ENCODE measurements at places on chromosomes 7 and 10.

GRCh38 chr10:17290226-17290625, 62.2 kb downstream of the VIM start:
- peak; percentile 2 for DNase-seq

DNA sequence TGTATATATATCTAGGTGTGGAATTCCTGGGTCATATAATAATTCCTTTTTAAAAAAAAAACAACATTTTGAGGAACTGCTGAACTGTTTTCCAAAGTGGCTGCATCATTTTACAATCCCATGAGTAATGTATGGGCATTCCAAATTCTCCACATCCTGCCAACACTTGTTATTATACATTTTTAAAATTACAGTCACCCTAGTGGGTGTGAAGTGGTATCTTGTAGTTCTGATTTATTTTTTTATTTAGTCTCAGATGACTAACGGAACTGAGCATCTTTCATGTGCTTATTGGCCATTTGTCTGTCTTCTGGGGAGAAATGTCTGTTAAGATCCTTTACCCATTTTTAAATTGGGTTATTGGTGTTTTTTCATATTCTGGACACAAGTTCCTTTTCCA, 12.0 kb upstream of the KLHL7 start:
- no peak for DNase-seq

DNA sequence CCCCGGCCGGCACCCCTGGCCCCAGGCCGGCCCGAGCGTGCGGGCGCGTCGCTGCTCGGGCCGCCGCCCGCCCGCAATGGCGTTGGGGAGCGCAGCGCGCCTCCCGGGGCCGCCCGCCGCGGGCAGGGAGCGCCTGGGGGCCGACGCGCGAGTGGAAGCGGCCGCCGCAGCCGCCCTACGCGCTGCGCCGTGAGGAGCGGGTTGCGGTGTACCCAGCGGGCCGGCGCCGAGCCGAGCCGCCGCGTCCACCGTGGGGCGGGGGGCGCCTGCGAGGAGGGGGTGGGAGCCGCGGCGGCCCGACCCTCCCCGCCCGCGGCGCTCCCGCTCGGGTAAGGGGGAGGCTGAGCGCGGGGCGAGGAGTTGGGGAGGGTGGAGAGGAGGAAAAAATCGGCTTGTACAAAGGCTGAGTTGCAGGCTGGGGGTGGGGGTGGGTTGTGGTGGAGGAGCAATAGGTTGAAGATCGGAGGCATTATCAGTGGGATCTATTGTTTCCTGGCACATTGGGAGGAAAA, 473 bp downstream of the PPP1R9A start:
- no peak for DNase-seq

DNA sequence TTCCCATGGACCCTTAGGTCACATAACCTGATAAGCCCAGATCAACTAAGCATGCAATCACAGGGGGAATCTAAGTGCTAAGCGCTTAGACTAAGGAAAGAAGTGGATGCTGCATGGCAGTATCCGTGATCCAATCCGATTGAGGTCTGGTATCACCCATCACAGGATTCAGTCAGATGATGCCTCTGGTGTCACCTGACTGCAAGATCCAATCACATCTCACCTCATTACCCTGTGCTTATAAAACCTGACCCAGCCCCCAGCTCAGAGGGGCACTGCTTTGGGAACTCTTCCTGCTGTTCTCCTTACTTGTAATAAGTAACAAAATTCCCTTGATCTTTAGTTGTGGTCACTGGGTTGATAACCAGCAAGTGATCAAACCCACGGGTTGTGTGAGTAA, 84.7 kb upstream of the TMEM168 start:
- no peak for DNase-seq

DNA sequence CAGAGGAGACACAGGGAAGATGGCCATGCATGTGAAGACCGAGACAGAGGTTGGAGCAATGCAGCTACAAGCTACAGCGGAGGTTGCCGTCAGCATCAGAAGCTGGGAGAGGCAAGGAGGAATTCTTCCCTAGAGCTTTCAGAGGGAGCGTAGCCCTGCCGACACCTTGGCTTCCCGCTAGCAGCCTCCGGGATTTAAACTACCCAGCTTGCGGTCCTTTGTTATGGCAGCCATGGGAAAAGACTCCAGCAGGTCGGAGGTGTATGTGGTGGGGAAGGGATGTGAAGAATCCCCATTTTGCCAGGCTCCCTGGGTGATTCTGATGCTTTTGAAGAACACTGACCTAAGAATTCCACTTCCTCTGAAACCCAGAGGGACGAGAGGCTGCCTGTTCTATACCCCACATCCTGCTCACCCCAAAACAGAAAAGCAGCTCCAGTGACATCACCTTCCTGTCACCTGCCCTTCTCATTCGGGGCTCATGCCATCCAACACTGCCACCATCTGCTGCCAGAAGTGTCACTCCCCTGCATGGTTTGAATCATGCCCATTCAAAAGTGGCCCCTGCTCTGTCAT, 3.3 kb upstream of the SEPHS1 start:
- no peak for DNase-seq

DNA sequence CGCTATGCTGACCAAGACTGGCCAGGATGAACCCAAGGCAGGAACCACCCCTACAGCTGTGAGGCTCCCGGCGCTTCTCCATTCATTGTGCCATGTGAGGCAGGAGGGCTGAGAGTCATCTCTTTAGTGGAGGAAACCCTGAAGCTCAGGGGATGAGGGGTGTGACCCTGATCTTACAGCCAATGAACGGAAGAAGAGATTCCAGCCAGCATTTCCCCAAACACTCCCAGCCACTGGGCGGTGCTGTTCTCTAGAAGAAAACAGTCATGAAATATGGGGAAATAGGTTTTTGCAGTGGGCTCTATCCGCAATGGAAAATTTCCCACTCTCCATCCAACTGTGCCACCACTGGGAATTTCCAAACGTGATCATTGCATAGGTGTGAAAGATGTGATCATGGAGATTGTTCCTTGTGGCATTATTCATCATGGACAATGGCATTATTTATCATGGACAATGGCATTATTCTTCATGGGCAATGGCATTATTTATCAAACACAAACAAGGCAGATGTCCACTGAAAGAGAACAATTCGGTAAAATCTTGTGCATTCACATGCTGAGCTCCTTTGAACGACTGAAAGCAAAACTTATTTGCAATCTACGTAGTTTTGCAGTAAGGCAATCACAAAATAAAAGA, 14.0 kb upstream of the SLC18A2 start:
- DNase-seq = no peak

DNA sequence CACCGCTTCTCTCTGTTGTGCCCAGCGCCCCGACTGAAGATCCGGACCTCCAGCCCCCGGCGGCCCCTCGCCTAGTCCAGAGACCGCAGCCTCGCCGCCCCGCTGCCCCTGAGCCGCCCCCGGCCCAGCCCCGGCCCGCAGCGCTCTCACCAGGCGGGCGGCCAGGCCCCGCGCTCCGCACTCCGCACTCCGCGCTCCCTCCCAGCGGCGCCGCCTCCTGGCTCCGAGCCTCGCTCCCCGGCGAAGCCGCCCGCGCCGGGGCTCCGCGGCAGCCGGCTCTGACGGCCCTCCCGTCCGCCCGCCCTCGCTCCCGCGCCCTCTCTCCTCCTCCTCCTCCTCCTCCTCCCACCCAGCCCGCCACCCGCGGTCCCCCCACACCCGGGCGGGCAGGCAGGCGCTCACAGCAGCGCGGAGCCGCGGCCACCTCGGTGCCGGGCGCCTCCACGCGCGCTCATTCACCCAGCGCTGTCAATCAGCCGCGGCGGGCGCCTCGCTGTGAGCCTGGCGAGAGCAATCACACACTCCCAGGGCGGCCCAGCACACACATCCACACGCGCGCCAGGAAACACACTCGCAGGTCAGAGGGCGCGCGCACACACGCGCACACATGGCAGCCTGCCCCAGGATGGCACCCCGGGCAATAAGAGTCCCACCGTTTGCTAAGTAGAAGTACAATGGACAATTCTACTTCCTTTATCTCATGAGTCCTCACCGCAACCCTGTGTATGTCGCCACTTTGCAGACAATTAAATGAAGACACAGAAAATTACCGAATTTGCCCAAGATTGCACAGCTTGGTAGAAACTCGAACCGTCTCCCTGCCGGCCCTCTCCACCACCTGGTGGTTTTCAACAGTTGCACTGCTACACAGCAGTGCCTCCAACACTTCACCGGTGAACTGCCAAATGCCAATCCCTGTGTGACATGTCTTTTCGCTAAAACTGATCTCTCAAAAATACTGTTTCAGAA, at the start of gene PRRT4:
Gene PRRT4 (minus strand): TSS at position 280 of the 969 bp plus-strand sequence.
- peak; percentile 36 for DNase-seq

DNA sequence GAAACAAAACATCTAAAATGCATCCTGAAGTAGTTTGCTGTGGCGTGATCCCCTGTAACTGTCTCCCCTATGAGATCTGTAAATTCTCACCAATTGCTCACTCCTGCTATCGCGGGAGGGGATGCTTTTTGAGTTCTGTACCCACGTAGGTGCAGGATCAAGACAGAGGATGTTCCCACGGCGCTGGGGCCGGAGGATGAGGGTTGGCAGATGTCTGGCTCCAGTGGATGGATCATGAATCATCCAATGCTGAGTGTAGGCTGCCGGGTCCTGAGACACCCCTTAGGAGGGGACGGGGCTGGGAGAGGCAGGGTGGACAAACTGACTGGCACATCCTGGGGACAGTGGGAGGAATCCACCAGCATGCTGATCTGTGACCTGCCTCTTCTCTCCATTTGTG, 224.4 kb downstream of the USP6NL start:
- no peak for DNase-seq

DNA sequence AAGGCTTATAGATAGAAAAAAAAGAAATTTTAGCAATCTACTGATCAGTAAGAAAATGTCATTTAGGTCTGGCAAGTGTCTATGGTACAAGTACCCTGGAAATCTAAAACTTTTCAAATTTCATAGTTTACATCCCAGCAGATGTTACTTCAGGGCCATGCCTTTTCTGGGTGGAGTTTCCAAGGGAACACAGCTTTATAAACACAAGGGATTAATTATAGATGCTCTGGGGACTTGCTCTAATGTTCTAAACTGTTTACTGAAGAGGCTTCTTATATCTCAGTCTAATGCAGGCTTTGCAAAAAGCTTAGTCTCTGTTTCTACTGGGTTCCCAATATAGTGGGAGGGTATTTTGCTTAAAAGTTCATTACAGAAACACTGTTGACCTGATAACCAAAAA, 3.1 kb downstream of the CD36 start:
- DNase-seq = no peak

DNA sequence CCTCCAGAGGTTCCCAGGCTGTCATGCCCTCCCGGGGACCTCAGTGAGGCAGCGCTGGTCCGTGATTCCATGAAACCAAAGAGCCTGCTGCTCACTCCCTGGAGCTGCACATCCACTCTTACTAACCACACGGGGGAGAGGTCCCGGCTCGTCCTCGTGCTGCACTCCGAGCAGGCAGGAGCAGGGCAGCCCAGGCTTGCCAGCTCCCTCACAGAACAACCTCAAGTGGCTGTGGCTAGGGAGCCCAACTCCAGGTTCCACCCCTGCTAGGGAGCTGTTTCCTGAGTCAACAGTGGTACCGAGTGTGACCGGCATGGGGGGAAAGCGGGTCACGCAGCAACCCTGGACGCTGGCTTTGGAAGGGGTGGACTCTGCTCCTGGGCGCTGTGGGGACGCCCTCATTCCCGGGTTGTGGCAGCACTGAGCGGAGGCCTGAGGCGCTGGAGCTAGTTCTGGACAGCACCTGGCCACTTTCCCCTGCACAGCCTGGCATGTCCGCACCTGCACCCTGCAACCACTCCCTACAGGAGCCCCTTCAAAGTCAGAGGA, 27.9 kb upstream of the PPP2R2D start:
- DNase-seq = no peak

DNA sequence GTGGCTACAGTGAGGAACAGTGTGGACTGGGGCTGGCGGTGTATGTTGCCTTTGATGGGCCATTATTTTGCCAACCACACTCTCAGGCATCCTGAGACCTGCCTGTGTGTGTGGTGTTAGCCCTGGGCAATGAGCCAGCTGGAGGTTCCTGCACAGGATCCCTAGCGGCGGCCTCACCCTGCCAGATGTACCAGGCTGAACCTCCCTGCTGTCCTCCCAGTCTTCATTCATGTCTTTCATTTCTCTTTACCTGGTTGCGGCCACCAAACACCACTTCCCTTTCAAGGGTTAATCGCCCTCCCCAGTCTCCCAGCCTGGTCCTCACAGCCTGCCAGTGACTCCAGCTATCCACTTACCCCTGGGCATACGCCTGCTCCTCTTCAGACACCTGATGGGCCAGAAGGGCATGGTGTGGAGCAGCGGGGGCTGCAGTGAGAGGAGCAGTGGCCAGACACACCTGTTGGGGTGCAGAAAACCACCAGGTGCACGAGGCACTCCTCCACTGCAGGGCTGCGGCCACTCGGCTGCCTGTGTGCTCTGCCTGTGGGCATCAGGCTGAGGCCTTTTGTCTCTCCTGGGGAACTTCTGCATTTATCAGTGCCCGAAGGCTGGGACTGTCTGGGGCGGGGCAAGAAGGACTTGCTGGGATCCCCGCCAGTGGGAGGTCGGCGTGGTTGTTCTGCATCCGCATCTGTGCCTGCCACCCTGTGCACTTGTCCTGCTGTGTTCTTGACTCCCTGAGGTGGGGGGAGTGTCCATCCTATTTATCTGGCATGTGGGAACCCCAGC, 111.6 kb downstream of the ARHGAP22 start:
- DNase-seq = no peak

- DNase-seq = no peak
These were observed 317.4 kb downstream of the BMPER start for GRCh38 chr7:34222722-34223121.

- no peak for DNase-seq
These were observed 14.0 kb downstream of the GATAD1 start for GRCh38 chr7:92461027-92462003.

- no peak for DNase-seq
These were observed 9.2 kb downstream of the NEBL start for GRCh38 chr10:20887706-20888555.

GRCh38 chr7:105268511-105269392, 120.0 kb downstream of the SRPK2 start:
- no peak for DNase-seq

DNA sequence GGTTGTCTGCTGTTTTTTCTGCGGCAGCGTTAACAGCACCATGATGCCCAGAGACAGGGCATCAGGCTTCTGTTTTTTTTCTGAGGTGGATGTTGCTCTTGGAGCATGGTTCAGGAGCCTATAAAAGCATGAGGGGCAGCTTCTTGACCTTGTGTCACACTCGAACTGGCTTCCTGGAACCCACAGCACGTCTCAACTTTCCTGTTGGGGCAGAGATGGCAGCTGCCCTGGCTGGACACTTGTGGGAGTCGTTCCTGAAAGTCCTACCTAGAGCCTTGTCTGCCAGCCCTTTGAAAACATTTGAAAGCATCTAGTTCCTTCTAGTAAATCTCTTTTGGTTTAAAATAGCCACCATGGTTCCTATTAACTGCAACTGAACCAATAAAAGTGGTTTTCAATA, 28.9 kb upstream of the PRKAG2 start:
- no peak for DNase-seq

- no peak for DNase-seq
These were observed 10.2 kb upstream of the PNLIPRP2 start for GRCh38 chr10:116610443-116611152.

- DNase-seq = no peak
These were observed 3.7 kb upstream of the STK32C start for GRCh38 chr10:132311338-132311939.

DNA sequence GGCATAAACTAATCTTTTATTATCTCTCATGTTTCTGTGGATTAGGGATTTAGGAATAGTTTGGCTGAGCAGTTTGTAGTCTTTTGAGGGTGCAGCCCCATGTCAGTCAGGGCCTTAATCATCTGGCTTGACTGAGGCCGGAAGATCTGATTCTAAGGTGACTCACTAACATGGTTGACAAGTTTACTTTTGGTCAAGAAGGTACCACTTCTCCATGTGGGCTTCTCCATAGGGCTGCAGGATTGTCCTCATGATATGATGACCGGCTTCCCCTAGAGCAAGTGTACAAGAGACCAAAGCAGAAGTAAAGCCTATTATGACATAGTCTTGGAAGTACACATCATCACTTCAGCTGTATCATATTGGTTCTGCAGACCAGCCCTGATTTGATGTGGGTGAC, 45.9 kb upstream of the OIT3 start:
- DNase-seq = no peak

Data from stimulated activated CD4-positive, alpha-beta T cell treated with anti-CD3 and anti-CD28 coated beads, Interleukin-1b, Interleukin-23, amount 100 ng/mL, for 4 hours (primary cell).